ENCODE measurements at places on chromosomes 6 and 20. TPM values are rescaled to one million over a fixed set of nuclear protein-coding genes. Genes with fewer than 3 reads are reported as not detected.

The WFDC10B gene
- total RNA-seq, result not detected

The SMOC2 gene
- 45.6 TPM for total RNA-seq

The IL17F gene
- not detected for total RNA-seq

The ZC3H12D gene
- 1.6 TPM for total RNA-seq

The LINC00237 gene
- total RNA-seq, result not detected

The CLPSL2 gene
- not detected for total RNA-seq

The ZNF391 gene
- total RNA-seq, result 7.1 TPM

The PRR3 gene
- total RNA-seq, result 10.9 TPM

The FAM83D gene
- 0.13 TPM for total RNA-seq

The DEFB113 gene
- total RNA-seq, result not detected

The PCMT1 gene
- 97.7 TPM for total RNA-seq
